ENCODE measurements at places on chromosomes 5 and 9. TPM values are rescaled to one million over a fixed set of nuclear protein-coding genes. Genes with fewer than 3 reads are reported as not detected.

Gene PSAT1
- 29.6 TPM for polyA plus RNA-seq

DNA sequence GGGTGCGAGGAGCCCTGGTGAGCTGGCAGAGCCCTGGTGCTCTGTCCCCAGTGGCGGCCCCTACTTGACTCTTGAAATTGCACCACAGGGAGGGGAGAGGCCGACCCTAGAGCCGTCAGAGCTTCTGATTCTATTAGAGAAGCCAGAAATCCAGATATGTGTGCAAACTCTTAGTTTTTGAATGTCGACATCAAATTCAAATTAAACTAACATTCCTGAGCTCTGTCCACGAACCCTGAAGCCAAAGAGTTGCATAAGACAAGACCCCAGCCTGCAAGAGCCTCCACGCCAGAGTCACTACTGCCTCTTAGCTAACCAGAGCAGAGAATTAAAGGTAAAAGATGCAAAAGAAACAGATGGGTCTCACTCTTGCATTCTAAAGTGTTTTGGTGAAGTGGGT, 29.8 kb upstream of the MSX2 start:
- no peak for DNase-seq

DNA sequence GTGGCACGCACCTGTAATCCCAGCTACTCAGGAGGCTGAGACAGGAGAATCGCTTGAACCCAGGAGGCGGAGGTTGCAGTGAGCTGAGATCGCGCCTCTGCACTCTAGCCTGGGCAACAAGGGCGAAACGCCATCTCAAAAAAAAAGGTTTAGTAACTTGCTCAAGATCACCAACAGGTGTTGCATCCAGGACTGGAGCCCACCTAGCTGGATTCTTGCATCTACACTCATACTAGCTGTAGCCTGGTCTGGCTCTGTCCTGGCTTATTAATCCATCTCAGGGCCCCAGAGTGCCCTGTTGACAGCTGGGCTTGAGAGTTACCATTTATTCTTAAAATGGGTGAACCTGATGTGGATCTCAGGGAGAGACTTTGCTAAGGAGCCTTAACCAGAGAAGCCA, 7.5 kb downstream of the WWC1 start:
- no peak for DNase-seq

DNA sequence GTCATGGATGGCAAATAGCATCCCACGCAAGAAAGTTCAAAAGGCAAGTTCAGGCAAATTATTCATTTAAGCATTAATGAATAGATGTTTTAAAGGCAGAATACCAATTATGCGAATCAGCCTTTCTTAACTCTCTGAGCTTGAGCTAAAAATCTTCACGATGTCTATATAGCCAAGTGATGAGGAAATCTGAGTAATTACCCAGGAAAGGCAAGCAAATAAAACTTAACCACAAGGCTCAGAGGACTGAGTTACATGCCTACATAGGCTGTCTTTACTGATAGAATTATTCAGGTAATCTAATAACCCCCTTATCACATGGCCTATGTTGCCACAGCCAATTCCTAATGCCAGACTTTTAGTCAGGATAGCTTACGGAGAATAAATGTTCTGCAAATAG, 120.8 kb upstream of the MTAP start:
- DNase-seq = no peak

Gene MLANA
- polyA plus RNA-seq = not detected

Measured in testis (tissue), 5 donors.